Body of pancreas (tissue), 4 donors: ENCODE measurements at places on chromosomes 5 and 9. TPM values are rescaled to one million over a fixed set of nuclear protein-coding genes. Genes with fewer than 3 reads are reported as not detected.

CDH18 gene
- 0.78 TPM for total RNA-seq

PKD2L2 gene
- not detected for total RNA-seq

GRCh38 chr5:126597156-126597555 lies 2.1 kb upstream of the ALDH7A1 start:
- DNase-seq, result no peak

DNA sequence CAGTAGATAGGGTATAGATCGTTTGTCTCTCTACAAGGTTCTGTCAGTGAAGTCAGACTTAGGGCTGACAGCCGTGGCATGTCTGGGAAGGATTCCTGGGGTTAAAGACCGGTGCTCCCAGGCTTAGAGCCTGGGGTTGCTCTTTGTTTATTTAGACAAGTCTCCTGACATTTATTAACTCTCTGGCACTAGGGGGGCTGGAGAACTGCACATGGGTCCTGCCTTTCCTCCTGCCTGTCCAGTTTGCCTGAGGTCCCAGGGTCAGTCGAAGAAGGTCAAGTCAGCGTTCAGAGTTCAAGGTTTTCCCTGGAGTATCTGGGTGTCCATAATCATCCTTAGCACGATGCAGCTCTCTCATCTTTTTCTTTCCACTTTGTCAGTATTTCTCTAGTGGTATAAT lies 5.6 kb downstream of the EGFLAM start:
- DNase-seq, result no peak
